ENCODE measurements at places on chromosomes 13 and 19.

- DNase-seq = peak; percentile 30
These were observed 42.5 kb upstream of the INTS6 start for GRCh38 chr13:51495316-51495715.

DNA sequence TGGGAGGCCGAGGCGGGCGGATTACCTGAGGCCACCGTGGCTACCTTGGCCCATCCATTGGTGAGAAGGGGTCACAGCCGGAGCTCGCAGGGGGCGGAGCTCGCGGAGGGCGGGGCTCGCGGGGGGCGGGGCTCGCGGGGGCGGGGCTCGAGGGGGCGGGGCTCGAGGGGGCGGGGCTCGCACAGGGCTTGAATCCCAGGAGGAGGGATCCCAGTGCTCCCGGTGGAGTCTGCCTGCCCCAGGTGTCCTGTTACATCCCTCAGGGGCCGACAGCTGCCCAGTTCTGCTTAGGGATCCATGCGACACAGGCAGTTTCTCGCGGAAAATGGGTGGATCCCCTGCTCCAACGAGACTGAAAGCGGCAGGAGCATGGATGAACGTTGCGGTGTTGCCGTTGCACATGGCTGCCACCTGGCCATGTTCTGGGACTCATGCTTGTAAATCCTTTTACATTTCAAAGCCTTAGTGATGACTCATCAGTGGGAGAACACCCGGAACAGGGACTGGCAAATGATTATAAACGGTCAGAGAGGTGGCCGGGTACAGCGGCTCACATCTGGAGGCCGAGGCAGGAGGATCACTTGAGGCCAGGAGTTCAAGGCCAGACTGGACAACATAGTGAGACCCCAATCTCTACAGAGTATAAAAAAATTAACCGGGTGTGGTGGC lies 25.1 kb downstream of the TMPRSS9 start:
- peak; percentile 66 for DNase-seq

DNA sequence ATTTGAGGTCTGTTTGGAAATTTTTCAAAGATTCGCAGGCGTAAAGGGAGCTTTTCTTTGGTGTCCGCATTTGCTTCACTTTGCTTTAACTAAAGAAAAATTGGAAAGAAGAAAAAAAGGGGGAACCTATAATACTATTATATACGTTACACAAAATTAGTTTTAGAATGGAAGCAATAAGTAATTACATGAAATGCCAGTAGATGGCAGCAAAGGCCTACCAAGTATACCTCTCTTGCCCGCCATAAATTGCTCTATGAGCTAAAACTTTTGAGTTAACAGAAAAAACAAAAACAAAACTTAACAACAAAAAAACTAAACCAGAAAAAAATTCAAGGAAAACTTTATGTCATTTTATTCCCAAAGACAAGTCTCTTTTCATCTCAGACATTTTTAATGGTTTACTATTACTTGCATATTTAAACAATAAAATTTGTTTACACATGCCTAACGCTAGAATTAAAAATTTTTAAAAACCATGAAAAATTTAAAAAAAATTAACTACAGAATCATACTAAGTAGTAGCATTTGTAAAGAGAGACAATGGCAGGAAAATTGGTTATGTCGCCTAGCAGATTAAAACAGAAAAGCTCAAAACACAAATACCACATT lies 271.4 kb downstream of the NALCN start:
- DNase-seq = peak; percentile 59

DNA sequence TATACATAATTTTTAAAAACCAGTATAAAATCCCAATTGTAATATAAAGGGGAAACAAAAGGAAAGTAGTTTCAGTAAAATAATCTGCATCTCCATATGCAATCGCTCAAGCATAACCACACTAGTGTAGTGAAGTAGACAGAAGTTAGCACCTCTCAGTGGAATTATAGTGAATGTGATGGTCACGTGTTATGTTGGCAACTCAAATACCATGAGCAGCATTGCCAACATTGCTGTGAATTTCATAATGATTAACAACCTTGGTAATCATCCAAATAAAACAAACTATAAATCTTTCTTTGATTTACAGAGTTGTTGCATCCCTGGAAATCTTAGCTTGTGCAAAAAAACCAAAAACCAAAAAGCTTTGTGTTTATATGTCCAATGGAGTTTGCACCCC lies 77.3 kb upstream of the SIAH3 start:
- peak; percentile 40 for DNase-seq

- DNase-seq = no peak
These were observed 6.0 kb upstream of the TMPRSS9 start for GRCh38 chr19:2353887-2354592.

DNA sequence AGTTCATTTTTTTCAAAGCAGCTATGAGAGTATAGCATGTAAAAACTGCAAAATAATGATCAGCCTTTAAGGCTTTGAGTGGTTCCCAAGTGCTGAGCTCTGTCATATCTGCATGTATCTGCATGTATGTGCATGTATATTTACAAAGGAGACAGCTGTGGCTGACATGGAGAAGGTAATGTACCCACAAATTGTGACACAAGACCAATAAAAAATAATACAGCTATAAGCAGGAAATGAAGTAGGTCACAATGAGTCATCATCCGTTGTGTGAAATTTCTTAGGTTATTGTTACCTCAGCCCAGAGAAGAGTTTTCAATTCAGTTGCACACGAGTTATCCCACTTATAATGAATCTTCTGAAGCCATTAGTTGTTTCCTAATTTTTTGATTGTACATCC lies 60.9 kb upstream of the MED4 start:
- DNase-seq = peak; percentile 19

- no peak for DNase-seq
These were observed 73.5 kb upstream of the C13orf46 start for GRCh38 chr13:114047358-114047881.

- DNase-seq = no peak
These were observed 112.9 kb upstream of the CACNA1A start for GRCh38 chr19:13619203-13619632.

GRCh38 chr19:16581145-16581970 lies 9.1 kb upstream of the SLC35E1 start:
- DNase-seq = no peak

GRCh38 chr13:59332966-59333365 lies 830.8 kb downstream of the DIAPH3 start:
- no peak for DNase-seq

GRCh38 chr13:51396352-51396751 lies 56.5 kb downstream of the INTS6 start:
- peak; percentile 45 for DNase-seq

DNA sequence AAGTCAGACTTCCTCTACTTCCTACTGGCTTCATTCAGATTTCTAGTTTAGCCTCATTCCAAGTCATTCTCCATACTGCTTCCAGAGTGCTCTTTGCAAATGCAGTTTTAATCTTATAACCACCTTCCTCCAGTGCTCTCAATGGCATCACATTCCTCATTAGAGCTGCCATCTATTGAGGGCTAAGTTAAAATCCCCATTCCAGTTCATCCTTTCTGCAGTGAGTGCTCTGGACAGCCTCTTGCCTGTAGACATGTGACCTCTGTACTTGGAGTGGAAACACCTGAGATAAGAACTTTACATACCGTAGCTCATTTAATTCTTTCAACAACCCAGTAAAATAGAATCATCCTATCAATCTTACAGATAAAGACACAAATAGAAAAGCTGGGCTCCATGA lies 57.9 kb upstream of the MAB21L1 start:
- no peak for DNase-seq

DNA sequence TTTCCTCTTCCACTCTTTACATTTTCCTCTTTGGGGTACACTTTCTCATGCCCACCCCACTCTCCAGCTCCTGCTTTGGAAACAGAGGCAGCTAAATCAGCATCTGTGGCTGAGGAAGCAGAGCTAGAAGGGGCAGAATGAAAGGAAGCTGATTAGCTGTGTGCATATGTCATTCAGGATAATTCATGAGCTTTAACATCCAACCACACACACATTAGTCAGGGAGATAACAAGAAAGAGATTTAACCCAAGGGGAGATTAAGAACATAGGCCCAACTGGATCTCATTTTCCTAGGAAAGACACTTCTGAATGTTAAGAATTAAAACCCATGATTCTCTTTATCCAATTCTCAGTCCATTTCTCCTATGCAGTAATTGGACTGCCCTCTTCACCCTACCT lies 405.5 kb downstream of the TBC1D4 start:
- DNase-seq = no peak

GRCh38 chr19:7983286-7983950 lies 22.0 kb downstream of the ELAVL1 start:
- DNase-seq = no peak

- no peak for DNase-seq
These were observed 1.3 kb upstream of the B3GLCT start for GRCh38 chr13:31198519-31198918.

GRCh38 chr13:24648983-24649687 lies 31.1 kb upstream of the ATP12A start:
- DNase-seq = no peak

- peak; percentile 29 for DNase-seq
These were observed 10.0 kb upstream of the SPC24 start for GRCh38 chr19:11165486-11166030.

GRCh38 chr13:20984879-20985278 lies 76.5 kb downstream of the LATS2 start:
- peak; percentile 60 for DNase-seq

DNA sequence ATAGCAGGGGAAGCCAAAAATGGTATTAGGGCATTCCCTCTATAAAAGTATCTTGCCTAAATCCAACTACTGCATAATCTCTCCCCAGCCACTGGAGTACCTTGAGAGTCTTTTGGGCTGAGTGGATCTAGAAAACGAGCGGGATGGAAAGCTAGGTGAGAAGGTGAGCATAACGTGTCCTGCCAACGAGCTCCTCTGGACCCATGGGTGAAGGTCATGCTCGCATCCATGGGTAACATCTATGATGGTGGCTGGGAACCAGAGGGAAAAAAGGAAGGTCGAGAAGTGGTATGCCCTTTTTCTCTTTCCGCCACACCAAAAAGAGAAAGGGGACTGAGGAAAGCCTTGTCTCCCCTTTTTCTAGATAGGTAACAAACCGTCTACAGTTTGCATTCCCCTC lies 63.0 kb downstream of the ZNF208 start:
- DNase-seq = no peak

- peak; percentile 32 for DNase-seq
These were observed 15.1 kb downstream of the KCNRG start for GRCh38 chr13:50030315-50030714.

- DNase-seq = no peak
These were observed 17.4 kb downstream of the CPB2 start for GRCh38 chr13:46087481-46087880.

GRCh38 chr19:2982561-2982960 lies 5.2 kb downstream of the TLE6 start:
- DNase-seq = no peak

- DNase-seq = no peak
These were observed 32.6 kb upstream of the TCF3 start for GRCh38 chr19:1685046-1685445.

DNA sequence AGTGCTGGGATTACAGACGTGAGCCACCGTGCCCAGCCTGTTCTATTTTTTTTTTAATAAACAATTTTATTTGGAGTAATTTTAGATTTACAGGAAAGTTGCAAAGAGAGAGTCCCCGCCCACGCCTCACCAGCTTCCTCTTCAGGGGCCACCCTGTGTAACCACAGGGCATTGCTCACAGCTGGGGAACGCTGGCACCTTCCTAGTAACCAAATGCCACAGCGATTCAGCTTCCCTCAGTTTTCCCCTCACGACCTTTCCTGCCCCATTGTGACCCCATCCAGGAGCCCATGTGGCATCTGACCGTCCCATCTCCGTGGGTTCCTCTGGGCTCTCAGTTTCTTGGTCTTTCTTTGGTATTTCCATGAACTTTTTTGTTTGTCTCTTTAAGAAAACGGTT lies 83.9 kb downstream of the GNG7 start:
- peak; percentile 38 for DNase-seq

- no peak for DNase-seq
These were observed 421.6 kb upstream of the SLC10A2 start for GRCh38 chr13:103487841-103488240.

GRCh38 chr13:39506559-39507390 lies 96.2 kb downstream of the LHFPL6 start:
- peak; percentile 12 for DNase-seq

GRCh38 chr19:8115805-8116396 lies 33.5 kb downstream of the FBN3 start:
- no peak for DNase-seq

- DNase-seq = no peak
These were observed 21.7 kb downstream of the ZBTB7A start for GRCh38 chr19:4044990-4045465.

DNA sequence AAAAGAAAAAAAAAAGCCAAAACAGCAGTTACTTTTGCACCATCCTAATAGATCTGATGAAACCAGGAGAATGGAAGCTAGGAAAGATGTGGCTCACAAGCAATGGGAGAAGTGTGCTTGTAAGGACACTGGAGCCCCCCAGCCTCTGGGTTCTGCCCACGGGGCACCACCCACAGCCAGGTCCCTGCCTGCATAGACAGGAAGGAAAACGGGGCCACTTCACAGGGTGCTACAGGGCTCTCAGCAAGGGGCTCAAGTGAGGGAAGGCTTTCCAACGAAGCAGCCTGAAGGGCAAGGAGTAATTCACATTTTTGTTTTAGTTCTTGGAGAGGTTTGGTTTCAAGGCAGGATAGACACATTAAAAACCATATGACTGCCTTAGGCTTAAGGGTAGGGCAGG lies 42.7 kb downstream of the BRD4 start:
- DNase-seq = no peak

DNA sequence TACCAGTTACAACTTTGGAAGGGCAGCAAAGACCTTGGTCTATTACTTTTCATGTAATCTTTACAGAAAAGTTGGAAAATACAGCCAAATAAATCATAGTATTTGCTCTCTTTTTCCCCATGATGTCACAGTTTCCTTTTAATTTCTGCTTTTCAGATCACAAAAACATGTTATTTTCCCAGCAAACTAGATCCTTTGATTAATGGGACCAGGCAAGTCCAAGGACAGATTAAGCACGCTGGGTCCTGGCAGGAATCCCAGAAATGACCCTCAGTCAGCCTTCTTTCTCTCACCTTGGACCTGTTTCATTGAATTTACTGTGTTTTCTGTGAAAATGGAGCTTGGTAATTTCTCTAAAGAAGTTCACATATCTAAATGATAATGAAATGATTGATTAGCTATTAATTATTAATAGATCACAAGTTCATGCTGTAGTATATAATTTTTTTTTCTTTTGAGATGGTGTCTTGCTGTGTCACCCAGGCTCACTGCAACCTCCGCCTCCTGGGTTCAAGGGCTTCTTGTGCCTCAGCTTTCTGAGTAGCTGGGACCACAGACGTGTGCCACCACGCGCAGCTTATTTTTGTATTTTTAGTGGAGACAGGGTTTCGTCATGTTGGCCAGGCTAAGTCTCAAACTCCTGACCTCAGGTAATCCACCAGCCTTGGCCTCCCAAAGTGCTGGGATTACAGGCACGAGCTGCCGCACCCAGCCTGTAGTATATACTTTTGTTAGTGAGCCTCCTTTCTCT lies 16.0 kb downstream of the SPATA13 start:
- no peak for DNase-seq

- DNase-seq = peak; percentile 56
These were observed 75.3 kb downstream of the CACNA1A start for GRCh38 chr19:13430790-13431582.

All from fibroblast of skin of scalp (primary cell).